GM12864 (cell line): ENCODE measurements at places on chromosomes 16 and 17.

DNA sequence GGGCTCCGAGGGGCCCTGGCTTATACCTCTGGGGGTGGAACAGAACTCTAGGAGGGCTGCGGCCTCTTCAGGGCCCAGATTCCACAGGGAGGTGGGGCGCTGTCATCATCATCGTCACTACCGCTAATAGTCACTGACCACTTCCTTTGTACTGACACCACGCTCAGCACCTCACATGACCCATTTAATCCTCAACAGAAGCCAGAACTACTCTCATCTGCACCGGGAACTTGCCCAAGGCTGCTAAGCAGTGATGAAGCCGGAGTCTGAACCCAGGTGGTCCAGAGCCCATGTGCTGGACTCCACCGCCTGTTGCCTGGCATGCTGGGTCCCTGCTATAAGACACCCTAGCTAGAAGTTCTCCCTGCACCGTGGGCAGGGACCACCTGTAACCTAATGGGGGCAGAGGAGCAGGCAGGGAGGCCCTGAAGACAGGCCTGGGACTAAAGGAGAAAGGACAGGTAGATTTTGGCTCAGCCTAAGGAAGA, 12.0 kb downstream of the UNC13D start:
- no peak for DNase-seq

GRCh38 chr16:47043970-47044684, 70.7 kb upstream of the DNAJA2 start:
- DNase-seq, result no peak

GRCh38 chr16:66844009-66844341, 239 bp upstream of the CA7 start:
- no peak for DNase-seq

GRCh38 chr16:155031-155398, 2.6 kb downstream of the HBZ start:
- DNase-seq, result no peak

DNA sequence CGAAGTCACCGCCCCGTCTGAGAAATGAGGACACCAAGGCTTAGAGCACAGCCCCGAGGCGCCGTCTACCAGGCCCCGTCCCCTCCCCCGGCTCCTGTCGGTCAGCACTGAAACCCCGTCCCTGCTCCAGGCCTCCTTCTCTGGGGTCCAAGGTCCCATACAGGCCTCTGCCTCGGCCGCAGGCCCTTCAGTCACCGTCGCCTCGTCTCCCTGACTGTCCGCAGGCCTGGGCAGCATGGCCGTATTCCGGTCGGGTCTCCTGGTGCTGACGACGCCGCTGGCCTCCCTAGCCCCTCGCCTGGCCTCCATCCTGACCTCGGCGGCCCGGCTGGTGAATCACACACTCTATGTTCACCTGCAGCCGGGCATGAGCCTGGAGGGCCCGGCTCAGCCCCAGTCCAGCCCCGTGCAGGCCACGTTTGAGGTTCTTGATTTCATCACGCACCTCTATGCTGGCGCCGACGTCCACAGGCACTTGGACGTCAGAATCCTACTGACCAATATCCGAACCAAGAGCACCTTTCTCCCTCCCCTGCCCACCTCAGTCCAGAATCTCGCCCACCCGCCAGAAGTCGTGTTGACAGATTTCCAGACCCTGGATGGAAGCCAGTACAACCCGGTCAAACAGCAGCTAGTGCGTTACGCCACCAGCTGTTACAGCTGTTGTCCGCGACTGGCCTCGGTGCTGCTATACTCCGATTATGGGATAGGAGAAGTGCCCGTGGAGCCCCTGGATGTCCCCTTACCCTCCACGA, 617 bp downstream of the COASY start:
- no peak for DNase-seq
